CD4-positive, alpha-beta memory T cell (primary cell): ENCODE measurements at places on chromosomes 12 and 14. TPM values are rescaled to one million over a fixed set of nuclear protein-coding genes. Genes with fewer than 3 reads are reported as not detected.

TRHDE gene
- not detected for polyA plus RNA-seq

PSME1 gene
- 976 TPM for polyA plus RNA-seq

GRCh38 chr12:29160230-29160629 is 11.2 kb downstream of the FAR2 start:
- DNase-seq = peak; percentile 10

DNA sequence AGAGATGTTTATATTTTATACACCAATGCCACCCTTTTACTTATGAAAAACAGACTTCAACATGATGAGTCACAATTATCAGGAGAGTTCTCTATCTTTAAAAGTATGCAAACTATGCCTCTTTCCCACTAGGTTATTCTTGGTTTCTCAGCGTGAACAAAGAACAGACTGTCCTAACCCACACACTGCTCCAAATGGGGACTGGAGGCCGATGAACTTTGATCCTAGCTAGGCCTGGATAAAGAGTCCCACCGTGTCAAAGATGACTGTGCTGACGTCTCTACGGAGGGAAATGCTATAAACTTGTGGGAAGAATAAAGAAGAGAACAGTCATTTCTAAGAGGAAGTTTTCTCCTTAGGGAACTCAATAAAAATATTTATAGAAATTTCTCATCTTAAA is 160.1 kb downstream of the EPS8 start:
- DNase-seq = no peak

GRCh38 chr12:77231501-77231918 is 166.1 kb upstream of the E2F7 start:
- DNase-seq = no peak

- no peak for DNase-seq
Observed at GRCh38 chr14:75884198-75884611, 97.6 kb downstream of the TGFB3 start.

- DNase-seq = no peak
Observed at GRCh38 chr12:110790301-110790700, 47.6 kb upstream of the PPP1CC start.

DNA sequence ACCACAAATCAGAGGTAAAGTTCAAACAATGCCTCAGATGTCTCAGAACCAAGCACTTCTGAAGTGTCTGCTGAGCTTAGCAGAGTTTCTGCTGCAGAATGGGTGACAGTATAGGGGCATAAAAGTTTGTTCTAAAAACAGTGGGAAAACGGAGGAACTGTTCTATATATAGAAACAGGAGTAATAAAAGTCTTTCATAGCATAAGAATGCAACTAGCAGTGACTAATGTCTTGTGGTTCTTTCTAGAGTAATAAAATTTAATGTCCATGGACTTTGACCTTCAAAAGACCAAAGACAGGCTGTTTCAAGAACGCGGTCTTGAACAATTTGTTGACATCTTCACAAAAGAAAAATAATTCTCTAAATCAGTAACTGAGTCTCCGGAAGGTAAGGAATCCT is 107.5 kb upstream of the FAR2 start:
- DNase-seq = no peak

DNA sequence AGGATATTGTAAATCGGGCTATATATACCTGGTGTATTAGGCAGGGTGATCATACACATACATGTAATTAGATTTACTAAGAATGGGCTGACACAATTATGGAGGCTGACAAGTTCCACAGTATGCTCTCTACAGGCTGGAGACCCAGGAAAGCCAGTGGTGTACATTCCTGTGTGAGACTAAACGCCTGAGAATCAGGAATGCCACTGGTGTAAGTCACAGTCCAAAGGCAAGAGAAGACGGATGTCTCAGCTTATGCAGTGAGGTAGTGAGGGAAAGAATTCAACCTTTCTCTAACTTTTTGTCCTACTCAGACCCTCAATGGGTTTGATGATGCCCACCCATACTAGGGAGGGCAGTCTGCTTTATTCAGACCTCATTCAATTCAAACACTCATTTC is 57.1 kb downstream of the METTL25 start:
- DNase-seq = no peak
